Neuronal stem cell (in vitro differentiated cells): ENCODE measurements at places on chromosomes 11 and 22.

DNA sequence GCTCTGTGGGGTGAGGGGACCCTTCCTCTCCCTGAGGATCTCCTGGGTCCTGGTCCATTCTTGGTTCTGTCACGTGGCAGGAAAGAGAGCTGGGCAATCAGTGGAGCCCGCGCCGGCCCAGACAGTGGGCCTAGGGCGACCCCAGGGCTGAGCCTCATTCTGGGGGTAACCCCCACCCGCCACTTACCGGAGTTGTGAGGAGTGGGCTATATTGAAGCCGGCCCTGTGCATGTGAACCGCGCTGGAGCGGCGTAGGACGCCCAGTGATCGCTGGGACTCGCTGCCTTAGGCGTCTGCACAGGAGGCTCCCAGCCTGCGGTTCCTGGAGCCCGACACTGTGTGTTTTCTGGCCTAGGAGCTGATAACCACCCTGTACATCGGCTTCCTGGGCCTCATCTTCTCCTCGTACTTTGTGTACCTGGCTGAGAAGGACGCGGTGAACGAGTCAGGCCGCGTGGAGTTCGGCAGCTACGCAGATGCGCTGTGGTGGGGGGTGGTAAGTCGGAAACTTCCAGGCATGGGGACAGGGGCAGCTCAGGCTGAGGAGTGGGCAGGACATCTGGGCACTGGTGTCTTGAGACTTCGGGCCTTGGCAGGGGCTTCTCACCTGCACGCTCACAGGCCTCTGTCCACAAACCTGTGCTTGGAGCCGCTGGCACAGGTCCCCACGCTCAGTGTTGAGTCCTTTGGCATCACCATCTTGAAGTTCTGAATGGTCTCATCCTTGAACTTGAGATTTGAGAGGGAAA, 127.1 kb downstream of the KCNQ1OT1 start:
- DNase-seq, result no peak

DNA sequence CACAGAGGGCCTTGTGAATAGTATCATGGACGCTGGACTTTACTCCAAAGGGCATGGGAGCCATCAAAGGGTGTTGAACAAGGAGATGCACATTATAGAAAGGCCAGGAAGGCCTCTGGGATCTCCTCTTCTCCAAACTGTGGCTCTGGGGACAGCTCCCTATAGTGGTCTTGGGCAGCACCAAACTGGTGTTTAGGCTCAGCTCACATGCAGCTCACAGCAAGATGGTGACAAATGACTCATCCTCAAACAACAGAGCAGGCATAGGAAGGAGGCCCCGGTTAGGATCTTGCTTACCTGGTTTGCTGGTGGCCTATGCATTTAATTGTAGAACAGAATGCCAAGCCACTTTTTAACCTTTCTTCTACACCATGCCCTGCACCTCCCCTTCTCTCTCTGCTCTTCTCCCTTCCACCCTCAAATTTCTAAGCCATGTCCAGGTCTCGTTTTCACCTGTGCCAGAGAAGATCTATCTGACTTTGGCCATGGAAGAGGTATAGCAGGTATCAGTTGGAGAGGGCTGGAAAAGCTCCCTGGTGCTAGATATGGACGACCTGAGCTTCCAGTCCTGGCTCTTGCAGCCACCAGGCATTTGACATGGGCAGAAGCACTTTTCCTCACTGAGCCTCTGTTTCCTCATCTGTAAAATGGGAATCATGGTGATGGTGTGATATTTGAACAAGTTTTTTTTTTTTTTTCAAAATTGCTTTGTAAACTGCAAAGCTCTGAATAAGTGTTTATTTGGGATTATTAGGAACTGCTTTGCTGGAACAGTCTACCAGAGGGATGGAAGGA, 14.4 kb upstream of the EHF start:
- DNase-seq, result no peak

DNA sequence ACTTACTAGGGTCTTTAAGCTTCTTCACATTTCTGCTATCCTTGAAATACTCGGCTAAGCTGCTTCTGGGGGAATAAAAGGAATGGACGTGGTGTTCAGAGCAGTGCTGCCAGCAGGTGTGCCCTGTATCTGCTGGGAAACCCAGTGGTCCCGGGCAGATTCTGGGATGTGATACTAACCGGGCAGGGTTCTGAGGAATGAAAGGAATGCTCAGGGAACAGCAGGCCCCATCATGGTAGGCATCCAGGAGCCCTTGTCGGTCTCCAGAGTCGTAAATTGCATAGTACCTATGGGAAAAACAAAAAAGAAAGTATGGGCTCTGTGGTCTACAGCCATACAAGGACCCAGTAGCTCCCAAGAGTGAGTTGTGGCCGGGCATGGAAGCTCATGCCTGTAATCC, 4.5 kb upstream of the TMEM223 start:
- no peak for DNase-seq

DNA sequence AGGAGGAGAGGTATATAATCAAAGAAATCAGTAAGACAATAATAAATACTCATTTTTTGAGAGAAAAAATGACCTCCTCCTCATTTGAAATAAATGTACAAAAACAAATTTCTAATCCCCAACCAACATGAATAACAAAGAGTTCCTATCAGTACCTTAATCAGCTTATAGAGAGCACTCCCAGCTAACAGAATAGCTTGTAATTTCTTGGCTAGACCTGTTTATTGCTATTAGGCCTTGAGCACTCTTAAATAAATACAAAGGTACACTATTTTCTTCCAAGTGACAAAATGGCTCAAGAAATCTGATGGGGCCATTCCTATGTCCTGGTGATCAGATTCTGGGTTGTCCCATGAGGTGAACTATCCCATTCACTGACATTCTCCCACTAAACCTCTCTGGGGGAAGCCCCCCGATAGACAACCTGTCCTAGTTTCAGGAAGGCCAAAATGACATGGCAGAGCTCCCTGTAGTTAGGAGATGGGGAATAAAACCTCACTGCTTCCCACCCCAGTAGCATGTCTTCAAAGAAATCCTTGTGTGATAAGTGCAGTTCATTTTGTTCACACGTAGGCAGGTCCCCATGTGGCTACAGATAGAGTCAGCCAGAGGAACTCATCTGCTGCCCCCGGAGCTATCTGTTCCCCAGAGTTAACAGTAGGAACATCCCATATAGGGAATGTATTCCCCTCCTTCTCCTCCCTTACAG, 385.7 kb downstream of the SOX6 start:
- no peak for DNase-seq

- DNase-seq, result no peak
Observed at GRCh38 chr11:68273026-68273738, 1.4 kb upstream of the C11orf24 start.

GRCh38 chr22:27554841-27555456, 246.6 kb downstream of the MN1 start:
- no peak for DNase-seq

DNA sequence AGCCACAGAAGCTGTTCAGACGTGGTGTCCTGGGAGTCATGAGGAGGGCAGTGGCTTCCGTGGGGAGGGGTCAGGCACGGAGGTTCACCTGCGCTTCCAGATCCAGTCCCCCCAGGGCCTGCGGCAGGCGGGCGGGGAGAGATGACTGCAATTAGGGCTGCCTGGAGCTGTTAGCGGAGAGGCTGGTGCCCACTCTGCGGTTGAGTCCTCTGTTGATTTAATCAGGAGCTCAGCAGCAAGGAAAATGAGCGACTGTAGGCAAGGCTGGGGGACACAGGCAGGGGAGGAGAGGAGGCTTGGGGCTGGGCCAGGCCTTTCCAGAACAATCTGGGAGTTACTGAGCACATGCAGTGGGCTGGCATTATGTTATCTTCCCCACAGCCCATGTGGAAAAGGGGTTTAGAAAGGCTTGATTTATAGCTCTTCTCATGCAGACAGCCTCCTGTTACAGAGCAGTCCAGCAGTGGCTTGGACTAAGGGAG, 13.1 kb downstream of the PLCB3 start:
- DNase-seq, result no peak

- DNase-seq, result no peak
Observed at GRCh38 chr11:2662430-2663299, 37.1 kb downstream of the KCNQ1OT1 start.

- DNase-seq, result no peak
Observed at GRCh38 chr11:130052567-130052966, 17.1 kb upstream of the APLP2 start.
